Central memory CD8-positive, alpha-beta T cell (primary cell): ENCODE measurements at places on chromosomes 4 and X.

GRCh38 chr4:9936129-9936644 is 85.1 kb downstream of the SLC2A9 start:
- no peak for DNase-seq

DNA sequence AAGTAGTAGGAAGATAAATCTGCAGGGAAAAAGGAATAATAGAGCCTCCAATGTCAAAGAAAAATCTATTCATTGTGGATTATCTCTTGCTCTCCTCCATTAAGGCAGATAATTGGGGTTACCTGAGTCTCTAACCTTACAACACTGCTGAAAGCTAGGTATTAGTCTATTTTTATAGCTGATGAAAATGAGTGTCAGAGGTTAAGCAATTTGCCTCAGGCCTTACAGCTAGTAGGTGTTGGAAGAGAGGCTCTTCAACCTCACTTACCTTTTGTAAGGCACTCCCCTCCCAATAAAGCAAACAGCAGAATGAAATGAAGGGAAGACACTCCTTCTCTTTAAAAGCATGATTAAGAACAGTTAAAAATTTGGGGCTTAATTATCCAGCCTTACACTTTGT is 45.4 kb upstream of the GAB1 start:
- no peak for DNase-seq

GRCh38 chrX:97132664-97133415 is 249.1 kb downstream of the RPA4 start:
- no peak for DNase-seq

DNA sequence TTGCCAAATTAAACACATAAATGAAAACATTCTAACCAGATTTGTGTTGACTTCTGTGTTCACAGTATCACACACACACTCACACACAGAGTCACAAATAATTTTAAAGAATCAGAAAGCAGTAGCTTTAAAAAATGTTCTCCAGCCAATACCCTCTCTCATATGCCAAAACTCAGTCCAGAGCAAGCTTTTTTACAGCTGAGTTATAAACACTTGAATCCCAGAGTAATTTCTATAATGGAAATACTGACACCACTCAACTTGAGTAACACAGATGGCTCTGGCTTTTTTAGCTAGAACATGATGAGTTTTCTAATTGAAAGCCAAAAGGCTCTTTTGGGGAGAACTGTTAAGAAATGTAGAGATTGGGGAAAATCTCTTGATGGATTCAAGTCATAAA is 100.8 kb downstream of the DOCK11 start:
- DNase-seq, result no peak

GRCh38 chr4:175813821-175814220 is 1.8 kb upstream of the GPM6A start:
- no peak for DNase-seq

GRCh38 chrX:21700275-21700674 is 42.1 kb upstream of the KLHL34 start:
- no peak for DNase-seq

DNA sequence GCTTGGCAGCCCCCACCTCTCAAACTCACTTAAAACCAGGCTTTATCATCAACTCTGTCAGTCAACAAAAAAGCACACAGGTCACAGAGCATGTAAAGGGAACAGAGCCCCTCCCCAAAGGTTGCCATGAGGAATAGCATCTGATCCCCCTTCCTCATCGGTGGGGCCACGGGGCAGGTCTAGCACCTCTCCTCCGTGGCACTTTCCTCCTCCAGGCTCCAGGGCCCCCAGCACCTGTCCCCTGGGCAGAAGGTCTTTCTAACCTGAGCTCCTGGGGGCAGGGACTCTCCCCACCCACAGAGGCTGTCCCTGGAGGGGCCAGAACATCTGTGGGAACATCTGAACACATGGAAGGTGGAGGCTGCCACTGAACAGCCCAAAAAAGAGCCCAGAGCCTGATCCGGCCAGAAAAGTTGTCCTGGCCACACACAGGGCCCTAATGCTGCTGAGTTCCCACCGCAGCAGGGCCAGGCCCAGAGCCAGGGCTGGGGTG is 65.7 kb downstream of the ZFYVE28 start:
- no peak for DNase-seq

- no peak for DNase-seq
Observed at GRCh38 chrX:56800801-56801200, 71.8 kb downstream of the NBDY start.

DNA sequence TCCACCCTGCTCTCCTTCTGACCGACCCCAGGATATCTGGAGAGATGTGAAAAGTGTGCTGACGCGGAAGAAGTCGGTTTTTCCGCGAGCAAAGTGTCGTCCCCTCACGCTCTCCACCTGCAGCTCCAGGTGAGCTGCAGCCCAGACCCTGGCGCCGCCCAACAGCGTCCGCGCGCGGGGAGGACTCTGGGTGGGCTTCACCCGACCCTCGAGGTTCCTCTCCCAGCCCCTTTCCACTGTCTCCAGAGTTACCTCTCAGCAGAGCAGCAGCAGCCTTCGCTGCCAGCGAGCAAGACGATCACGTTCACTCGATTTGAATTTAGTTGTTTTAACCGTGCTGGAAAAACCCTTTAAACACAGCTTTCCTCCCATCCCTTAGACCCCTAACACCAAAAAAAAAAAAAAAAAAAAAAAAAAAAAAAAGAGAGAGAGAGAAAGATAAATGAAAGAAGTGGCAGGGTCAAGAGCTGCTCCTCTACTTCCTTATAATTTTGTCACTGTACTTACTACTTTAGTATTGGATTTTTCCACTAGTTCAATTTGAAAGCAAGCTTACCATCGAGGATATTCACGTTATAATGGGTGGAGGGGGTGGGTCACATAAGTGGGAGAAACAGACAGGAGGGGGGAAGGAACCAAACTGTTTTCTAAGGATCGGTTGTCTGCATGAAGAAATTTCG is 758 bp upstream of the NR3C2 start:
- no peak for DNase-seq

- no peak for DNase-seq
Observed at GRCh38 chr4:78552389-78553042, 946 bp downstream of the ANXA3 start.

DNA sequence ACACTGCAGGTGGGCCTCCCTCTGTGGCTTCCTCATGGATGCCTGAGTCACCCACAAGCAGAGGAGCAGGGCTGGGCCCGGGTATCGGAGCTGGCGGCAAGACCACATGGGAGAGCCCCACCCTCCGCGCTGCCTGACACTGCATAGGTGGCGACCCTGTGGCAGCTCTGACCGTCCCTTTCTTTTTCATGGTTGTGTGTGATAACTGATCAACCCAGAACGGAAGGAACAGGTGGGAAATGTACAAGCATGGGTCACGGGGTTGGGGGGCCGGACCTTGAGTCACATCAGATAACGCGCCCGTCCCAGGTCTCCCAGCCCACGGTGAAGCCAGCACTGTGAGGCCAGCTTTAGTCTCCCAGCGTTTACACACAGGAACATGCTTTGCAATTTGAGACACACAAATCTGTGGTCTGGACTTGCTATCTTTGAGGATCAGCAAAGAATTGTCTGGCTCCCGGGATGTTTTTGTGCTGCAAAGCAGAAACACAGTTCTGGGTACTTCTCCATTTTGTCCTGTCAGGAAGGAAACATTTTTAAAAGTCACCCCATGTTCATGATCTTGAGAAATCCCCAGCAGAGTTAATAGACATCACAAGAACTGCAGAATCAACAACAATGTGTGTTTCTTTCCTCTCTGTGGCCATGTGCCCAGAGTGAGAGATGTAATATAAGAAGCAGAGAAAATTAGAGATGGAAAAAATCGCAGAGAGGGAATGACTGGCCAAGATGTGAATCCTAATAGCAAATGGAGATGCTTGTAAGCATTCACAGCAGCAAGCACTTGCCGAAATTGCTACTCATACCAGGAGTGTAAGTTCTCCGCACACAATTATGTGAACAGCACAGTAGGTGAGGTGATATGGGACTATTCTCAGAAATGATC is 70.1 kb upstream of the CBR4 start:
- DNase-seq, result no peak

- no peak for DNase-seq
Observed at GRCh38 chrX:82370978-82371646, 1137.0 kb upstream of the POU3F4 start.

DNA sequence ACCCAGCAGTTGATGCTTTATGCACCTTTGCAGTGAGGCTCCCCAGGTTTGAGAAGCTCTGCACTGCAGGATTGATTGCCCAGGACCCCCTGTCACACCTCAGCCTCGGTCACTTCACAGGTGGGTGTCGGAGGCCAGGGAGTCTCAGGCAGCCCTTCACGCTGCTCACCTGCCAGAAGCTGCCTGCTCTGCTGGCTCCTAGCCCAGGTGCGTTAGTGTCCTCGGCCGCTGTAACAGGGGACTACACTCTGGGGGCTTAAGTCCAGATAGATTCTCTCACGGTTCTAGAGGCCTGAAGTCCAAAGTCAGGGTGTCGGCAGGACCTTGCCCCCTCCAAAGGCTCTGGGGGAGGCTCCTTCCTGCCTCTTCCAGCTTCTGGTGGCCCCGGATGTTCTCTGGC is 79.9 kb downstream of the CPZ start:
- DNase-seq, result no peak

- DNase-seq, result no peak
Observed at GRCh38 chr4:128287141-128287870, at the start of gene PGRMC2. TSS of gene PGRMC2 (minus strand) at chr4:128287813. CDS start at chr4:128287790, 23 bp downstream.

GRCh38 chr4:83121246-83121645 is 6.7 kb upstream of the PLAC8 start:
- DNase-seq, result no peak

GRCh38 chr4:1604181-1604705 is 79.9 kb downstream of the FAM53A start:
- DNase-seq, result no peak
